Gastroesophageal sphincter (tissue), 4 donors: ENCODE measurements at places on chromosomes 3 and 15.

DNA sequence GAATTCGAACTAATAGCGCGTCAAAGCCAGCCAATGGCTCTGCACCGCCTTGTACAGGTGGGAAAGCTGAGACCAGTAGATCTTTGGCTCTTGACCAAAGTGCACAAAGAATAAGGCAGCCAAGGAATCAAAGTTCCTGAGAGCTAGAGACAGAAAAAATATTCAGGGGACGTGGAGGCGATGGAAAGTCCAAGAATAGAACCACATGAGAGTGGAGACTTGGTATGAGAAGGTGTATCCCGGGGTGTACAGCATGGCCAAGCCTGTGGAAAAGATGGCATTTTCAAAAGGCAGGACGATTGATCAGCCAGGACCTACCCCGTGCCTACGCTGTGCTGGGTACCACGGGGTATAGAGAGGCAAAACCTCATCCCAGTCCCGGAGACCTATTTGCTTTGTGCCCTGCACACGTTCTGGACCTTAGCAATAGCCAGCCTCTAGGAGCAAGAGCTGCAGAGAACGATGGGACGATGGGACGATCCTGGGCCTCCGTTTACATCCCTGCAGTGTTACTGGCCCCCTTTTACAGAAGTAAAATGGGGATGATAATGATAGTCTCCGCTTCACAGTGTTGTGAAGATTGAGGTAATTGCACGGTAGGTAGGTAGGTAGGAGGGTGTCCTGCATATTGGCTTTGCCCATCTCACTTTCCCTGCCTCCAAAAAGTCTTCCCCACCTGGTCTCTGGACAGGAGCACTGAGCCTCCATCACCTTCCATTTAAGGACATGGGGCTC is 583 bp upstream of the RBSN start:
- peak overlapping the region; percentile 90 for H3K27ac ChIP-seq
- no peaks in the 10 kb centered on the region for H3K36me3 ChIP-seq
- H3K4me1 ChIP-seq = peaks cover 58% of the 10 kb centered on the region
- H3K27me3 ChIP-seq = no peaks in the 10 kb centered on the region
- H3K4me3 ChIP-seq = peak overlapping the region; percentile 88
- peak; percentile 8 for ATAC-seq

GRCh38 chr3:82743196-82743595 is 981.8 kb upstream of the GBE1 start:
- no peak overlapping the region for H3K4me3 ChIP-seq
- ATAC-seq = no peak

GRCh38 chr3:161796780-161797179 is 300.2 kb downstream of the OTOL1 start:
- no peak for ATAC-seq
- H3K27me3 ChIP-seq = no peaks in the 10 kb centered on the region
- no peak overlapping the region for H3K27ac ChIP-seq
- H3K36me3 ChIP-seq = no peaks in the 10 kb centered on the region
- H3K4me3 ChIP-seq = no peak overlapping the region

DNA sequence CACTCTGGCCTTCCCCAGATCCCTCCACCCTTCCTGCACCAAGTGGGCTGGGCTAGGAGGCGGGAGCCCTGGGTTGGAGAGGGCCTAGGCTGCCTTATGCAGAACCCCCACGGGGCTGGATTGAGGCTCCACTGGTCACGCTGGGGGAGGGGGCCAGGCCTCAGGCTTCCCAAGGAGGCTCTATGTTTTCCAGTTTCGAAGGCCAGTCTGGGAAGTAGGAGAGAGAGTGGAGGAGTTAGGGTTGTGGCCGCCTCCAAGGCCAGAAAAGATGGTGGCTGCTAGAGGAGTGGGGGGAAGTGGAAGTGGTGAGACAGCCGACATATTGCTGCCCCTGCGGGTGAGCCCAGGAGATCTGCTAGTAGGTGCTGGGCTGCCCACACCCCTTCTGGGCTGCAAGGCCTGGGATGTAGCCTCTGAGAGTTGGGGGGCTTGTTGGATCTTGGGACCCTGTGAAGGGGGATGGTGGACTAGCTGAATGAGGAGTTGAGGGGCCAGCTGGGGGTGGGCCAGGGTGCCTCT is 1.2 kb downstream of the GNAI2 start:
- peaks cover 60% of the 10 kb centered on the region for H3K4me1 ChIP-seq
- H3K27me3 ChIP-seq = no peaks in the 10 kb centered on the region
- ATAC-seq = no peak
- H3K36me3 ChIP-seq = no peaks in the 10 kb centered on the region
- H3K27ac ChIP-seq = peak overlapping the region; percentile 98

DNA sequence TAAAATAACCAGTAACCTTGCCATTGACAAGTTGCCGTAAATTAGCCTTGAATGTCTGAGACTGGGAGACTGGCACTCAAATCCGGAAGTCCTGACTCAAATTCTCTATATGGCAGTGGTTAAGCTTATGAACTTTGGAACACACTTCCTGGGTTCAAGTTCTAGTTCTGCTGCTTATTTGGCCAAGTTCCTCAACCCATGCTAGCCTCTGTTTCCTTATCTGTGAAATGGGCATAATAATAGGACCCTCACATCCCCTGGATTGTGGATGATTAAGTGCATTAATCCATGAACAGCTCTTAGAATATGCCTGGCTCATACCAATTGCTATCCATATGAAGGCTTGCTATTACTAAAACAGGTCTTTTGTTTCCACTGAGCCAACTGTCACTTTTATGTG is 311.5 kb downstream of the EDEM1 start:
- H3K36me3 ChIP-seq = no peaks in the 10 kb centered on the region
- H3K27me3 ChIP-seq = no peaks in the 10 kb centered on the region
- H3K27ac ChIP-seq = no peak overlapping the region
- ATAC-seq = no peak
- H3K4me3 ChIP-seq = no peak overlapping the region
- no peaks in the 10 kb centered on the region for H3K4me1 ChIP-seq

GRCh38 chr3:120353463-120353862 is 4.3 kb upstream of the LRRC58 start:
- H3K27ac ChIP-seq = no peak overlapping the region
- H3K27me3 ChIP-seq = no peaks in the 10 kb centered on the region
- no peak for ATAC-seq
- H3K4me1 ChIP-seq = no peaks in the 10 kb centered on the region
- H3K36me3 ChIP-seq = no peaks in the 10 kb centered on the region

DNA sequence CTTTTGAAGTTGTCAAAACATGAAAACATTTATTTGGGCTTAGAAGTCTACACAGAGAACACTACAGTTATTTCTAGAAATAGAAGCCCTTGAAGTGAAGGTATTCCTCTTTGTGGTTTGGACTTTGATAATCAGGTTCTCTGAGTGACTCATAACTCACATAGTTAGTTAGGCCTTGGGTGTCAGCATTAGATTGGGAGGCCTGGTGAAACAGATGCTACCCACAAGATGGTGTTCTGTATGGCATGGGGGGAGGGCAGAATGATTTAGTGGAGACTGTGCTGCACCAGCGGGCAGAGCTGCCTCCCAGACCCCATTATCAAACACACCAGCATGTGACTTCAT is 108.9 kb upstream of the ETV5 start:
- H3K36me3 ChIP-seq = no peaks in the 10 kb centered on the region
- no peak overlapping the region for H3K4me3 ChIP-seq
- no peak for ATAC-seq
- H3K27ac ChIP-seq = no peak overlapping the region

GRCh38 chr15:55279746-55280351 is 9.8 kb downstream of the RAB27A start:
- no peaks in the 10 kb centered on the region for H3K27me3 ChIP-seq
- H3K27ac ChIP-seq = no peak overlapping the region
- H3K36me3 ChIP-seq = no peaks in the 10 kb centered on the region
- H3K4me1 ChIP-seq = peaks cover 5% of the 10 kb centered on the region
- H3K4me3 ChIP-seq = no peak overlapping the region

DNA sequence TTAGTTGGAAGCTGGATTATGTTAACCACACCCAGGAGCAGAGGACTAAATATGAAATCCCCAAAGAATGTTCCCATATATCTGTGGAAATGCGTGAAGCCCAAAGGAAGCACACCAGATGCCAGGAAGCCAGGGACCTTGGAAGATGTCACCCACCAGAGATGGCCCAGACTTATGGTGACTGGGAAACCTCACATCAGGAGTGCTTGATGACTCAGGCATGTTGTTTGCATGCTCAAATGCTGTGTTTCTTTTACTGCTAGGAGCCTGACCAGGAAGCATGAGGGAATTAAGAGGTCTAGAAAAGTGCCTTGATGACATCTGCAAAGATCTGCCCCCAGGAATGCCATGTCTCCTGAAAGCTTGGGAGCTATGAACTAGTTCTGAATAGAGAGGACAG is 109.0 kb upstream of the SLC2A2 start:
- peaks cover 2% of the 10 kb centered on the region for H3K4me1 ChIP-seq
- no peaks in the 10 kb centered on the region for H3K27me3 ChIP-seq
- H3K27ac ChIP-seq = no peak overlapping the region
- ATAC-seq = no peak
- no peaks in the 10 kb centered on the region for H3K36me3 ChIP-seq

DNA sequence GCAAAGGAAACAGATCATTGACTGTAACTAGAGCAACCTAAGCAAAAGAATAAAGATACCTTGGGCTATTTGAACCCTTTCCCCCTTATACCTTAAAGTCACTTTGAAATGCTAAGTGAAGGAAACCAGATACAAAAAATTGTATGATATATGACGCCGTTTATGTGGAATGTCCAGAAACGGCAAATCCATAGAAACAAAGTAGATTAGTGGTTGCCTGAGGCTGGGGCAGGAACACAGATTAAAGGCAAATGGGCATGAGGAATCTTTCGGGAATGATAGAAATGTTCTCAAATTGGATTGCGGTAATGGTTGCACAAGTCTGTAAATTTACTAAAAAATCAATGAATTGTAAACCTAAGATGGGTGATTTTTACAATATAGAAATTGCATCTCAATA is 160.1 kb upstream of the CCDC54 start:
- H3K4me3 ChIP-seq = no peak overlapping the region
- no peaks in the 10 kb centered on the region for H3K27me3 ChIP-seq
- no peak for ATAC-seq
- H3K36me3 ChIP-seq = no peaks in the 10 kb centered on the region
- peaks cover 8% of the 10 kb centered on the region for H3K4me1 ChIP-seq

- H3K4me3 ChIP-seq = no peak overlapping the region
- H3K27me3 ChIP-seq = no peaks in the 10 kb centered on the region
- peaks cover 55% of the 10 kb centered on the region for H3K4me1 ChIP-seq
- H3K27ac ChIP-seq = no peak overlapping the region
- ATAC-seq = no peak
Measured at GRCh38 chr3:57805674-57806073, 49.6 kb downstream of the SLMAP start.

DNA sequence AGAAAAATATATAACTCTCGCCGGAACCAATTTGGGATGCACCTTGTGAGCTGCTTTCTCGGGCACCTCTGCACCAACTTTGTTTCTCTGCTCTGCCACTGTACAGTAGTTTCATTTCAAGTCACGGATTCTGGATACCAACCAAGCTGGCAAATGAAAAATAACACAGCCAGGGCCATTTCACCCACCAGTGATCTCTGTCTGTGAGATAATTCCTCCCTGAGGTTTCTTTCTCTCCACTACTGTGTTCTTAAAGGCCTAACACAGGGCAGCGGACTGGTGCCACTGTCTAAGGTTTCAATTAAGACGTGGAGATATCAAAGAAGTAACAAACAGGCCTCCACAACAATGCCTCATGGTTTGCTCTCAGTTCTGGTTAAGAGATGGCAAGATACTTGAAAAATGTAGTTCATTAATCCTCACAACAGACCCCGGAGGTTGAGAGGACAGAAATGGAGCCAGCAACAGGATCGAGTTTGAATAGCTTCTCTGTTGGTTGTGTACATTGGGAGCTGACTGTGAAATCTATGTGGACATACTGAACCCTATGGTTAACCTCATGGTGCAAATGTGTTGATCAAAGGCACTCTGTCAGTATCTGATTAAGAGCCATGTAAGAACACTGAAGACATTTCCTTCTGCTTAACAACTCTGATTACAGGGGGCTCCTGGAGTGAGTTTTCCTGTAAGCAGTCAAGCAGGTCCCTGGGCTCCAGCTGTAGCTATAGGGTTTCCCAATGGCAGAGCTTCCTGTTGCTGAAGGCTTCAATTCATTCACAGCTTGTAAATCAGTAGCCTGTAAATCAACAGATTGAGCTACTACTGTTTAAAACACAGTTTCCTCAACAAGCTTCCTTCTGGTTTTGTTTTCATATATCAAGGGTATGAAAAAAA is 470.5 kb downstream of the EPHA3 start:
- no peak overlapping the region for H3K27ac ChIP-seq
- H3K4me3 ChIP-seq = no peak overlapping the region
- ATAC-seq = no peak
- no peaks in the 10 kb centered on the region for H3K27me3 ChIP-seq

- no peak for ATAC-seq
- H3K4me3 ChIP-seq = no peak overlapping the region
- no peaks in the 10 kb centered on the region for H3K36me3 ChIP-seq
- no peaks in the 10 kb centered on the region for H3K27me3 ChIP-seq
Measured at GRCh38 chr15:47584316-47584715, 133.0 kb upstream of the SEMA6D start.

- no peaks in the 10 kb centered on the region for H3K36me3 ChIP-seq
- no peaks in the 10 kb centered on the region for H3K4me1 ChIP-seq
- no peak for ATAC-seq
- no peak overlapping the region for H3K4me3 ChIP-seq
- H3K27ac ChIP-seq = no peak overlapping the region
Measured at GRCh38 chr3:87398168-87398801, 121.9 kb upstream of the POU1F1 start.

- H3K27ac ChIP-seq = no peak overlapping the region
- peaks cover 23% of the 10 kb centered on the region for H3K36me3 ChIP-seq
- H3K4me1 ChIP-seq = peaks cover 56% of the 10 kb centered on the region
- no peak overlapping the region for H3K4me3 ChIP-seq
- no peak for ATAC-seq
Measured at GRCh38 chr3:188759336-188760005, 412.3 kb upstream of the TPRG1 start.

GRCh38 chr15:55827204-55827603 is 84.3 kb upstream of the PRTG start:
- H3K4me3 ChIP-seq = no peak overlapping the region
- H3K4me1 ChIP-seq = peaks cover 18% of the 10 kb centered on the region

DNA sequence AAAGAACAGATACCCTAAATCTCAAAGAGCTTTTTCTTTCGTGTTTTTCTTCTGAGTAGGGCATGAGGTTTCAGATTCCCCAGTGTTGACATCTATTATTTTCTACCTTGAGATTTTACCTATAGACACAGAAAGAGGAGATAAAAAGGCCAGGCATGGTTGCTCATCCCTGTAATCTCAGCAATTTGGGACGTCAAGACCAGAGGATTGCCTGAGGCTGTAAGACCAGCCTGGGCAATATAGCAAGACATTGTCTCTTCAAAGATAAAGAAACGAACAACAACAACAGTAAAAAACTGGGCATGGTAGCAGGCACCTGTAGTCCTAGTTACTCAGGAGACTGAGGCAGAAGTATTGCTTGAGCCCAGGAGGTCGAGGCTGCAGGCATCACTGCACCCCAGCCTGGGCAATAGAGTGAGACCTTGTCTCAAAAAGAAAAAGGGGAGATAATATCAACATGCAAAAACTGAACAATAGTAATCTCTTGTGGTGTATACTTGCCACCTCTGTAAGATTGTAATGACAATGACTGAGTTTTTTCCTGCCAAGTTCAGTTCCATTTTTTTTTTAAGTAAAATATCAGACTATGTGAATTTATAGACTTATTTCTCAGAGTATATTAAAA is 71.3 kb downstream of the MBNL1 start:
- no peak overlapping the region for H3K27ac ChIP-seq
- H3K4me1 ChIP-seq = peaks cover 8% of the 10 kb centered on the region
- H3K36me3 ChIP-seq = peaks cover 14% of the 10 kb centered on the region

GRCh38 chr15:57553526-57553925 is 38.2 kb upstream of the MYZAP start:
- no peaks in the 10 kb centered on the region for H3K27me3 ChIP-seq
- peak overlapping the region; percentile 9 for H3K27ac ChIP-seq
- no peak overlapping the region for H3K4me3 ChIP-seq
- peaks cover 8% of the 10 kb centered on the region for H3K4me1 ChIP-seq
- ATAC-seq = no peak
